ENCODE measurements at places on chromosomes 13 and 19.
A peak's percentile ranks its signal among the peaks of the same experiment; 100 is the strongest.

DNA sequence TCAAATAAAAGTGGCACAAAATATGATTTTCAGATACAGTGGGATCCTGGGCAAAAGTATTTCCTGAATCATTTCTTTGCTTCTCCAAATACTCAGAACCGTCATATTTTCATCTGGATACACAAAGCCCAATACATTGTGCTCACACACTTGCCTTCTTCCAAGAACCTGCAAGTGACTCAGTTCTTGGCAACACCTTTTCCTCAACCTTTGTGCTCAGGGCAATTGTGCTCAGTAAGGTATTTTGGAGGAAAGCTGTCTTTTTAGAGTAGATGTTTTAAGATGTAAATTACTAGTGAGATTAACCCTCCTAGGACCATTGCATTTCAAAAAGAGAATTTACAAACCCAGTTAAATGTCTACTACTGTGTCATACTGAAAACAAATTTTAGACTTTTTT, 233.5 kb downstream of the EFNB2 start:
- DNase-seq: no peak

DNA sequence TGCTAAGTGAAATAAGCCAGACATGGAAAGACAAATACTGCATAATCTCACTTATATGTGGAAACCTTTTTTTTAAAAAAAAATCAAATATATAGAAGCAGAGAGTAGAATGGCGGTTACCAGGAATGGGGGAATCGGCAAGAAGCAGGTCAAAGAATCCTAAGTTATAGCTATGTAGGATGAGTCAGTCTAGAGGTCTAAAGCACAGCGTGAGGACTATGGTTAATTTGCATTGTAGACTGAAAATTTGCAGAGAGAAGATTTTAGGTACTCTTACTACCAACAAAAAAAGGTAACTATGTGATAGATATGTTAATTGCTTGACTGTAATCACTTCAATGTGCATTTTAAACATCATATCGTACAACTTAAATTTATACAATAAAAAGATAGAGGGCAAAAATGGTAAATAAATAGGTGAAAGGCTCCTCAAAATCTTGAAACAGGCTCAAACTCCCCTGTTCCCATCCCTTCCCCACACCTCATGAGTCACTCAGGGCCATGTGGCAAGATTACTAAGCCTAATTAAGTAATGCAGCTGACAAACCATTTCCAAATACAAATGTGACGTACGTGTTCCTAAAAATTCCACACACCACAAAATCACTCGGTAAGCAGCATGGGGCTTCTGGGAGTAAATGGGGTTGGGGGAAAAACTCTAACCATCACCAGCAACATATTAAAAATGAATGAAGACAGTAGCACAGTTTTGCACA, 159.0 kb downstream of the USP12 start:
- no peak for DNase-seq

DNA sequence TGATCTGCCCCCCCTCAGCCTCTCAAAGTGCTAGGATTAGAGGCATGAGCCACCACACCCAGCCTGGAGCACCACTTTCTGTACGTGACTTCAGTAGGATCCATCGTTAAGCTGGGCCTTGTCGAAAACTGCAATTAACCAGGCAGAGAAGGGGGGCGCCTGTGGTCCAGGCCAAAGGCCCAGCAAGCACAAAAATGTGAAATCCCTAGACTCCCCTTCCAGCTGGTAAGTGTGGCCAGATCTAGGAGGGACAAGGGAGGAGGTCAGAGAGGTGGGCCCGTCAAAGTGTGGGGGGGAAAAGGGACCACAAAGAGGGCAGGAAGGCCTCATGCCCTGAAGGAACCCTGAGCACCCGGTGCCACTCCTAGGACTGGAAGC, 13.8 kb downstream of the DDX39A start:
- DNase-seq: no peak

- DNase-seq: no peak
Measured at GRCh38 chr19:41226053-41226873, 7.2 kb downstream of the AXL start.

DNA sequence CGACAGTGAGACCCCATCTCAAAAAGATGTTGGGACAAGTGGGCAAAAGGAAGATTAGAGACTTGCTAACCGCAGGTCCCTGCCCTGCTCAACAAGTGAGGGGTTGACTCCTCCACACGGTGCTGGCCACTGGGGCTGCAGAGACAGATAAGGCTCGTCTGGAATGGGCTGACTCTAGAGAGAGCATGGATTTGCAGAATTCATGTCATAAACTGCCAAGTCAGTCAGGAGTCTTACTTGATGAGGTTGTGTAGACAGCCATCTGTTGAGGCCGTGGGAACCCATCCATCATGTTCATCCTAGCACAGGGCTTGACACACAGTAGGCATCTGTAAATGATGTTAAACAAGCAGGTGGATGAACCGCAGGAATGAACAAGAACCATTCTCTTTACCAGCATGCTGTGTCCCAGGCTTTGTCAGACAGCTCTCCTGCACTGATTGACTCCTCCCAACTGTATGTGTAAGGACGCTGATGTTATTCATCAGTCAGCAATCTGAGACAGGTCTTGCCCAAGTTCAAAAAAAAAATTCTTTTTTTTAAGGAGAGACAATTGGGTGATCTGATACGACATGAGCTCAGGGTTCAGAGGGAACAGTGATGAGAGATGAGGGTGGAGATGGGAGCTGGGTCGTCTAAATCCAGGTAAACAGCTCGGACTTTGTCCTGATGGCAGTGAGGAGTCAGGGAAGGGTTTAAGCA, 8.8 kb downstream of the PAF1 start:
- DNase-seq: no peak

DNA sequence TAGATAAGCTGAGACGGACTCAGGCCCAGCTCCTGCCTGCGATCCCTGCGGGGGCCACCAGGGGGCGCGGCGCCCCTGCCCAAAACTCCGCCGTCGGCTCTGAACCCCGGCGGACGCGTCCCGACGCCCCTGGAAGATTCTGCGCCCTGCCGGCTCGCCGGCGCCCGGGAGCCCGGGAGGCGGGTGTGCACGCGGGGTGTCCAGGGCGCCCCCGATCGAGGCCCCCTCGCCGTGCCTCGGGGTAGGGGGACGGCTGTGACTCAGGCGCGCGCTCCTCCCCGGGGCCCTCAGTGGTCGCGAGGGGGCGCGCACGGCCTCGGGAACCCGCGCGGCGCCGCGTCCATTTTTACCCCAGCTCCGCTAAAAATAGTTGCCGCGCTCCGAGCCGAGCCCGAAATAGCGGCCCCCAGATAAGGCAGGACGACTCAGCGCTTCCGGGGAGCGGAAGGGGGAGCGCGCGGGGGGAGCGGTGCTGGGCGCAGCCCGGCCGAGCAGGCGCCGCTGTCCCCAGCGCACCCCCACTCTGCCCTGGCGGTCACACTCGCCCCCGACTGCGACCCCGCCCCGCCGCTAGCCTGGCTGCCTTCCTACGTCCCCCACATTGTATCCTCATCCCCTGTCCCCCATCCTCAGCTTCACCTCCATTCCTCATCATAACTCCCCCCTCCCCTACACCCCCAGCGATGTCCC, 16.0 kb upstream of the ERCC1 start:
- DNase-seq: peak; percentile 95

DNA sequence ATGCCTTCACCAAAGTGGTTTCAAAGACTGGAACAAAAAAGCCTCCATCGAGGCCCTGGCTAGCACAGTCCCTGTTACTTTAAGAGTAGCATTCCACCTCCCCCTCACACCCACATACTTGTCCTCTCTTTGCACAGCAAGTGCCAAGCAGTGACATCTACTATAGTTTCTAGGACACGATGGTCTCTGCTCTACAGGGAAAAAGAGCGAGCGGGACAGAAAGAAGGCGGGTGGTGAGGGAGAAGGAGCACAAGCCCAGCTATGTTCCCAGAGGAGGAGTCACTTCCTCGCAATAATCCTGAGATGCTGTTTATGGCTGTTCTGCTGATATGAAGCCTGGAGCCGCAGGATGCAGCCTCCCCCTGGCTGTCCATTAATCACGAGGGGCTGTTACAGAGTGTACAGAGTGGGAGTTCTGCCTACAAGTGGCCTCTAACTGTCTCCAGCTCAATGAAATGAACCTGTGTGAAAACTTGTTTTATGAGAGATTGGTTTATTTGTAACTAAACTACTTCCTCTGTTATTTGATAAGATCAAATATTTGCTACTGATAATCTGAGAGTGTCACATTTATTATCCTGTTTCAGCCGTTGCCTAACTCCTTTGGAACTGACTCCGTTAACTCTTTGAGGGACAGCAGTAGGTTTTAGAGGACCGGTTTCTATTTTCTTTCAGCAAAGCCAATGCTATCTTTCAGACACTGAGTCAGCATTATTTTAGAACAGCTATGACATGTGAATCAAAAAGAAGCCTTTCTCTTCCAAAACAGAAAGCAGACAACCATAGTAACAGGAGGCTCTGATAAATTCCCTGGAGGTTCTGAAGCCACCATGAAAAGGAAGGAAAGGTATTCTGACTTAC, 208.0 kb downstream of the SPRY2 start:
- DNase-seq: no peak

GRCh38 chr13:33003458-33004019, 12.7 kb upstream of the KL start:
- DNase-seq: no peak

- no peak for DNase-seq
Measured at GRCh38 chr13:111990362-111990761, 76.6 kb upstream of the SOX1 start.

DNA sequence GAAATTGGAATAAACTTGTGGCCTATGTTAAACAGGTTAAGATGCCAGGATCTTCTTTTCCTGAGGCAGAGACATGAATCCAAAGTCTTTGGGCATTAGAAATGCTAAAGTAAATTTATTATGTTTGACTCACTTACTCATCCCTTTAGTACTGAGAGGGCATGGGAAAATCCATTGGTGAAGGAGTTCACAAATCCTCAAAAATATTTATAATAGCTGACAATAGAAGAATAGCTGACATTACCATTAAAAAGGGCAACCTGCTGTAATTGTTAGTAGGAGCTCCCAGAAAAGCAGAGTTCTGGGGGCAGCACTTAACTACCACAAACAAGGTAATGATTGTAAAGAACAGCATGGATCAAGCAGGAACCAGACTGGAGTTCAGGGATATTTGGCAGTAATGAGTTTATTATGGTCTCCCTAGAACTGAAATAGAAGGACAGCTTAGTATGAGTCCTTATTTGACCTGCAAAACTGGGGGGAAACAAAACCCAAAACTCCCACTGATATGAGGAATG, 285.8 kb upstream of the KLHL1 start:
- DNase-seq: no peak

DNA sequence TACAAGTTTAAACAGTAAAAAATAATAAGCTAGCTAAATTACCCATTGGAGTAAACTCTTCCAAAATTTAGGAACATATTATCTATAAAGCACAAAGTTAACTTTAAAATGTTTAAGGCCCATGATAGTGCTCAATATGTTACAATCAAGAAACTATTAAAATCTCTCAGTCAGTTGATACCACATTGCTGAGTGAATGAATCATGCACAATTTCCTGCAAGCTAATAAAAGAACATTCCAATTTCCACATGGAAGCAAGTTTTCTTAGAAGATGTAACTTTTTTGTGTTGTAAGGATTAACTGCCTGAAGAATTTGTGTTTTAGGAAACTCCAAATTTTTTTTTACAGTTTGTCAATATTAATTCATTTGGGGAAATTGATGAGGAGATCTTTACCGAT, 666.6 kb downstream of the SLITRK1 start:
- DNase-seq: no peak

DNA sequence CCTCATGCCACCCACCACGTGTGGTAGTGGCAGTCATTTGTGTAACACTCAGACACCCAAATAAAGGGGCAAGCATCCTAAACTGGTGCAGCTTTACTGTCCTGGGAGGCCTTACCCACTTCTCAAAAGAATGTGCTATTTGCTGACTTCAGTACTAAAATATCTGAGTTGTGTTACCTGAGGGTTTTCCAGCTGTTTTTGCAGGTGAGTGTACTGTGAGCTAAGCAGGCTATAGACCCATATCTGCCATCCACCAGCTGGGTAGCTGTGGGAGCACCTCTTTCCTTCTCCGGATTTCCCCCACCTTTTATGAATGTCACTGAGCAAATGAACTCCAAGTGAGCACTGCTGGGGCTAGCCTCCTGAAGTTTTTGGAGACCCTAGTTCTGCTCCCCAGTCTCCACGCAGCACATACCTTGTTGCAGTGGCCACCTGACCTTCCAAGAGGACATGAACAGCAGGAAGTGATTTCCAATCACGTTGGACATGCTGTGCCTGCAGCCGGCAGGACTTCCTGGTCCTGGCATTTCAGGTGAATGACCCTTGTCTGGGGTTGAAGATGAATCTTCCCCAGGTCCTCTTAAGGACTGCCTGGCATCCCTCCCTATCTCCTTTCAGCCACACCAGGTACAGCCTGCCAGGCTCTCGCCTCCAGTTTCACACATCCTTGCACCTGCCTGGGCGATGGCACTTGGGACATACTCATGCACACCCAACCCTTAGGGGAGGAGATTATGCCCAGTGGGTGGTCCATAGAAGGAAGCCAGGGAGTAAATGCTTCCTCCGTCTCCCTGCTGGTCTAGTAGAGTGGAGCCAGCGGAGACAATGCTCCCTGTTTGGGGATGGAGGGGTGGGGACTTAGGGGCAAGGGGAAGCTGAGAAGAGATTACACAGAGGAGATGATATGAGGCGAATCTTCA, 109.5 kb upstream of the SPATA13 start:
- DNase-seq: no peak

DNA sequence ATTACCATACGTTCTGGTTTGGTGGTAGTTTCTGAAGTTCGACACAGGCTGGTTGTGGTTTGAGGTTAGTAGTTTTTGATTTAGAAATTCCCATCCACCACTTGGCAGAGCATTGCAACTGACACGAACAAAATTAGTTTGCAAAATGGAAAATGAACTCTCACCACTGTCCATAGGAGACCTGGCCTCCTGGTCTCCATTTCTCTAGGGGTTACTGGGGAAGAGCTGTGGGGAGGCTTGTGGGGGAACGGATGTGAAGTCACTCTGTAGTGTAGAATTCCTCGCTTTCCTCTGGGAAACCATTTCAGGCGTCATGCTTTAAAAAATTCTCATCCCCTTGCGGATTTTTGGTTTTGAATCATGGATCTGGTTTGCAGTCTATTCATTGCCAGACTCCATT, 321.5 kb upstream of the MAB21L1 start:
- DNase-seq: peak; percentile 7

- no peak for DNase-seq
Measured at GRCh38 chr19:43872547-43873336, 45.6 kb downstream of the ZNF283 start.

DNA sequence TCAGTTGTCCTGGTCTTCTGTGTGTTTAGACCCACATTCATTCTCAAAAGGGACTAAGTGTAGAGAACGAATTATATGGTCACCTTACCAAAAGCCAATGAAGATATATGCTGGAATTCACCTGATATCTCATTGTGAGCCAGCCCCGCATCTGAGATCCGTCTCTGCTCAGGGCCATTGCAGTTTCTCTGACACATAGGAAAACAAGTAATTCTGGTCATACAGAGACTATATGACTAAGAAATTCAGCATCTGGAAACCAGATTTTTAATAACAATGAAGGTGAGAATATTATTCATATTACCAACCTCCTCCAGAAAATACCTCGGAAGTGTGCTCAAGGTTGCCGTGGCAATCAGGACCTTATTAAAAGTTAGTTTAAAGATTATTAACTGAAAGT, 278.6 kb upstream of the EDNRB start:
- DNase-seq: peak; percentile 41

- peak; percentile 87 for DNase-seq
Measured at GRCh38 chr19:12156223-12157058, at the start of gene ZNF625. Gene ZNF625, minus strand, starts transcription at chr19:12156734. Its CDS starts 176 bp downstream, at chr19:12156558.
